WERI-Rb-1 (cell line): ENCODE measurements at places on chromosomes 5 and 9.

DNA sequence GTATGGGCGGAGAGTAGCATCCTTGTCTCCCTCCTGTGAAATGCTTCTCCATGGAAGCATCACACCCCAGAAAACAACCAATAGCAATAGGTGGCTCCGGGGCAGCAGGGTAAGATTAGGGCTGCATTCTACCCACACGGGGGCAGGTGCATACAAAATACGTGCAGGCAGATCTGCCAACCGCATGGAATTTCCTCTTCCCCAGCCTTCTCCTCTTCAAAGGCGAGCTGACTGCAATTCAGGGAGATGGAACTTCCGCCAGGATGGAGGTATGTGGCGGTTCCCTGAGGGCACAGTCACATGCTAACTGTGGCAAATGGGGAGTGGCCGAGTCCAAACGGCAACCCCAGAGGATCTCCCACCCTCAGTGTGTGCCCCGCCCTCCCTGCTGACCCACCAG lies 81.5 kb downstream of the LMNB1 start:
- DNase-seq: no peak

GRCh38 chr5:143826951-143827444 lies 15.0 kb downstream of the HMHB1 start:
- DNase-seq: no peak

DNA sequence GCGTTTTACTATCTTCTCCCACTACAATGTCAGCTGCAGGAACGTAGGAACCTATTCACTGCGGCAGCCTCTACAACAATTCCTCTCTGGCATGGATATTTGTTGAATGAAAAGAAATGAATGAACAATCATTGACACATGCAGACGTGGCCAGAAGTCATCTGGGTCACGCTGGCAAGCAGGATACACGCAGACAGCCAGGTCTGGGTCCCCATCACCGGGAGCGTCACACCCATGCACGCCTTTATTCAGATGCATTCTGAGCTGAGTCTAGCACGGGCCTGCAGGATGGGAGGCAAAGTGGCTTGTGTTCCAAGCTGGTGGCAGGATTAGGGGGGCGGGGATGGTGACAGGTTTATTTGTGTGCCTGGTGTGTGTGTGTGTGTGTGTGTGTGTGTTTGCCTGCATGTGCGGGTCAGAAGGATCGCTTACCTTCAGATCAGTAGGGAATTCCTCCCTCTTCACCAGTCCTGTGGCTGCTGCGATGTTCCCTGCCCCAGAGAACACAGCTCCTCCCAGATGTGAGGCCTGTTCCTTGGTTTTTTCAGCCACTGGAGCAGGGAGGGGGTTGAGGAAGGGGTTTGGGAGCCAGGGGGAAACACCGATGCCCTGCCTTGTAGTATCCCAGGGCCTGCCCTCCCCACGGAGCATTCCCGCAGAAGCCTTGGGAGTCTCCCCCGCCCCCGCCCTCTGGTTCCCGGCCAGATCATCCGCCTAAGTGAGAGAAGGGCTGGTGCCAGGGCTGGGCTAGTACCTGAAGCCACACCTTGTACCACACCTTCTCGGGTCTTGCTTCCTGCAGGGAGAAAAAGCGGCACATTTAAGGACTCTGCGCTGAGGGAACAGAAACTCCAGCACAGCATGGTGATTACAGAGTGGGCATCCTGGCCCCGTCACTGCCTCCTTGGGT lies 4.1 kb downstream of the SNCB start:
- DNase-seq: peak; percentile 52

DNA sequence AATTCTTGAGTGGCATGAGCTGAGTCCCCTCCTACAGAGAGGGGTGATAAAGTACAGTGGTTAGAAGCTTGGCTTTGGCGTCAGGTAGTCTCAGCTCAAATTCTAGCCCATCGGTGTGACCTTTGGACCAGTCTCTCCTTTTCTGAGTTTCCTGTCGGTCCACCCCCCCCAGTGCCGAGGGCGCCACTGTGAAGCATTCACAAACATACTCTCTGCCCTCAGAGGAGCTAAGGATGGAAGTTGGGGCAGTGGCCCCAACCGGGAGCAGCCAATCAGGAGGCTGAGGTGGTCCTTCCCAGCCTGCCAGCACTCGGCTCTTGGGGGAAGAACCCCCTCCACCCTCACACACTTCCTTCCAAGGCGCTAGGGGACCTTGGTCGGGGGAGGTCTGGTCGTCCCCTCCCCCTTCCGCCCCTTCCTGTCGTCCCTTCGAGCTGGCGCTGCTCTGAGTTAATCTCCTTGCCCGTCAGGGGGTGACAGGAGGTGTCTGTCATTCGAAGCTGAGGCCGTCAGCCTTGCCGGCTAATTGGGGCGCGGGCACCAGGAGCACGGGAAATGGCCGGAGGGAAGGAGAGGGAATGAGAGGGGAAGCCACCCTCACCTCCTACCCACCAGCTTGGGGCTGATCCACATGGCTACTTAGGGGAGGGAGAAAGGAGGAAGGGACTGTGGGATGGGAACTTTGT lies 53.0 kb downstream of the CXXC5 start:
- peak; percentile 92 for DNase-seq

GRCh38 chr5:151660616-151661495 lies 25.9 kb downstream of the SPARC start:
- no peak for DNase-seq

DNA sequence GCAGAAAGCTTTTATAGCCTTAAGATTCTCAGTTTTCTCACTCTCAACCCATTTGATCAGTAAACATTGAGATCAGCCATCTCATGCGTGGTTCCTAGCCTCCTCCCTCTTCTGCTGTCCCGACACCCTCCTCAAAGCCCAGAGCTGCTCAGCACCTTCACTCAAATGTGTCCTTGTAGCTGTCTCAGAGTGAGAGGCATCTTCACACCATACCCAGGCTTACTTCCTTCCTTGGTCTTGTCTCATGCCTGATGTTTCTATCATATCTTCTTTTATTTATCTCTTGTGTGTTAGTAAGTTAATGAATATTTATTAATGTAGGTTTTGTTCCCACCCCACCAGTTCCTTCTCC lies 72.4 kb upstream of the SNX2 start:
- DNase-seq: no peak

DNA sequence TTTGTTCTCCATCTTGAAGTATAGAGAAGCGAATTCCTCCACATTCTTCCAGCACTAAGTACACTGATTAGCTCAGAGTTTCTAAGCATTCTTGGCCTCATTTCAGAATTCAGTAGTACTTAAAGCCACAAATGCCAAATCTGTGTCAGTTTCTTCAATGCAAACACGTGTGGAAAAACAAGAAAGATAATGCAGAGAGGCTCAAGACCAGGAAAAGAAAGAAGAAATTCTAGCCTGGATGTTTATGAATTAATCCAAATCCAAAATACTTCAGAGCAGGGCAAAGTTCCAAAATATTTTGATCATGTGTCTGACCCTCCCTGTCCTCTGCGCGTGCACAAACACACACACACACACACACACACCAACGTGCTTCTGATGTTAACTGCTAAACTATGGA lies 457.6 kb downstream of the SLCO4C1 start:
- no peak for DNase-seq
